ENCODE measurements at places on chromosomes 1 and 21.

GRCh38 chr21:33780631-33781030 lies 135.0 kb downstream of the ATP5PO start:
- no peak for DNase-seq

GRCh38 chr21:26445440-26445839 lies 127.6 kb downstream of the CYYR1 start:
- DNase-seq: no peak

DNA sequence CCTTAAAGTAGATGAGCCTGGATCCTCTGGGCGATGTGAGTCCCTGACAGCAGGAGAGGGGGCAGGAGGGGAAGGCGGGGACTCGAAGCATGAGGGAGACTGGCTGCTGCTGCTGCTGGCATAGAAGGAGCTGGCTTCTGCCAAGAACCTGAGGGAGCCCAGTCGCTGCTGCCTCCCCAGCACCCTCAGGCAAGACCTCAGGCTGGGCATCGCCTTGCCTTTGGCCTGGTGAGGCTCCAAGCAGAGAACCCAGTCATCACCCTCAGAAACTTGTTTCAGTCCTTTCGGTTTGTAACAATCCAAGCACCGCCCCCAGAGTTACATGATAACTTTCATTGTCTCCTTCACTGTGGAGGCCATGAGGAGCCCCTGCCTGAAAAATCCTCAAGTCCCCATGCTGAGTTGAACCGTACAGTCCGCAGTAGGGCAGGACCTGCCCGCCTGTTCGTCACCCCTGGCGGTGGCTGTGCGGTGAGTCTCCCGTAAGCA lies 38.8 kb downstream of the POFUT2 start:
- no peak for DNase-seq

- no peak for DNase-seq
These were observed 50.0 kb upstream of the PRELP start for GRCh38 chr1:203425663-203425975.

- DNase-seq: no peak
These were observed 49.9 kb downstream of the CLCA4 start for GRCh38 chr1:86596741-86597290.

DNA sequence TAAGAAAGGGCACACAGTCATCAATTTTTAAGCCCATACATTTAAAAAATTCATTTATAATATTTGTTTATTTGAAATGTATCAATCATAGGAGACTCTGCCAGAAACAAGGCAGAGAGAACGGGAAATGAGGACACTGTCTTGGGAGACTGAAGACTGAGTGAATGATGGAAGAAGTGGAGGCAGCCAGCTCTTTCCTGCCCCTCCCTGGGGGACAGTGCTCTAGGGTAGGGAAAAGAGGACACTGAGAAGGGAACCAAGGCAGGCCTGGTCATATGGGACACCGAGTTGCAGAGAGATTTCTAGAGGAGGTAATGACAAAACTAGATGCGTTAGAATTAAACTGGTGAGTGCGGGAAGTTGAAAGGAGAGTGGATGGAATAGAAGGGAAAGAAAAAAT lies 31.6 kb downstream of the EEIG2 start:
- no peak for DNase-seq

- DNase-seq: no peak
These were observed 21.1 kb downstream of the IPO9 start for GRCh38 chr1:201850053-201850397.

GRCh38 chr1:204368996-204369726 lies 9.4 kb upstream of the PLEKHA6 start:
- no peak for DNase-seq

DNA sequence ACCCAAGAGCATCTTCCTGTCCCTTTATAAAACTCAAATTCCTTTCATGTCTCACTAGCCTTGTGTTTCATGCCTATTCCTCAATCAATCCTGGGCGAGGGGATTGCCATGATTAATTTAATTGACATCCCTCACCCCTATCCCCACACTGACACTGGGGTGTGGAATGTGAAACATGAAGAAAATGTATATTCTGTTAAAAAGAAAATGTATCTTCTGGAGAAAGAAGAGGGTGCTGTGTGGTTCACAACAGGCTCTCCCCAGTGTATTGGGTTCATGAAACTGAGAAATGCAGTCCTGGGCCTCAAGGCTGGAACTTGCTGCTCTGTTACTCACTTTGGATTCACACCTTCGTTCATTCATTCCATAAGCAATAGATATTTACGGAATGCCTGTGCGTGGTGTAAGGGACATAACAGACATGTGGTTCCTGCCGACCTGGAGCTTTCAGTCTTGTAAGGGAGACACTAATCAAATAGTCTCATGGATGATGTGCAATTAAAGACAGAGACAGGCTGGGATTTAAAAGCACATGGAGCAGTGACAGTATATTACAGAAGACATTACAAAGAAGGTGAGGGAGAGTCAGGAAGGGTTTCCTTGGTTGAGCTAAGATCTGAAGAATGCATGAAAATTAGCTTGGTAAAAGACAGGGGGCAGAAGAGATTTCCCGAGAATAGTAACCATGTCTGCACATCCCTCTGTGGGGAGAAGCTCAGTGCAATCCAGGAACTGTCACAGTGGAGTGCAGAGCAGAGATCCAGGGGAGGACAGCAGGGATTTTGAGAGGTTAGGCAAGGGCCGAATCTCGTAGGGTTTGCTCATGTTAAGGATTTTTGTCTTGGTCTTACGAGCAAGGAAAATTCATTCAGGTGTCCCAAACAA lies 32.1 kb downstream of the SERTAD4 start:
- no peak for DNase-seq

All from NCI-H748 treated with DMSO at 0.1 percent for 48 hours (cell line).